ENCODE measurements at places on chromosomes 16 and 17.

DNA sequence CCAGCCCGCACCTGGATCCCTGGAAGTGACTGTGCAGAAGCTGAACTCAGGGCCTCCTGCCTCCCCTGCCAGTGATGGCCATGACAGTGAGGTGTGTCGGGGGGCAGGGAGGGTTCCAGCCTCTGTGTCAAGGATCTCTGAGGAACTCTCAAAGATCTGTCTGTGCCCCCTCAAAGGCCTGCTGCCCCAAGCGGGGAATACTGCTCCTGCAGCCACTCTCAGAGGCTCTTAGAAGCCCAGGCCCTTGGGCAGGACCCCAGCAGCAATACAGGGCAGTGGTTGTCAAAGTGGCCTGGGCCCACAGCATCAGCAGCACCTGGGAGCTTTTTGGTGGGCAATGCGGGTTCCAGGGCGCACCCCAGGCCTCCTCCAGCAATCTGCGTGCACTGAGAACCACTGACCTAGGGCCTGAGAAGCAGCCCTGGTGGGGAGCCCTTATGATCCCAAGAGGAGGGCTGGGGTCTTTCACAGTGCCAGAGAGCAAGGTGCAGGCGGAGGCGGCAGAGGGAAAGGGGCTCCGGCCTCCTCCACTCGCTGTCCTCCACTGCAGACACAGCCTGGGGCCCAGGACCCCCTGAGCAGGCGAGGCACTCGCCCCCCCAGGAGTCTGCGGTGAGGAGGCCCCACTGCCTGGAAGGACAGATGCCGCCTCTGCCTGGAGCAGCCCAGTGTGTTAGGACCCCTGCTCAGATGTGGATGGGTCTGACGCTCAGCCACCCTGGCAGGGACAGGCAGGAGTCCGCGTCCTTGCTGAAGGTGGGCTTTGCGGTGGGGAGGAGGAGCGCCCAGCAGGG is 42.1 kb downstream of the ENGASE start:
- no peak for DNase-seq

GRCh38 chr16:14310519-14310991 is 239.4 kb downstream of the MRTFB start:
- no peak for DNase-seq

GRCh38 chr17:79844869-79845600 is 5.8 kb upstream of the CBX4 start:
- no peak for DNase-seq

- DNase-seq: no peak
Observed at GRCh38 chr17:33243732-33244131, 49.4 kb downstream of the ASIC2 start.

DNA sequence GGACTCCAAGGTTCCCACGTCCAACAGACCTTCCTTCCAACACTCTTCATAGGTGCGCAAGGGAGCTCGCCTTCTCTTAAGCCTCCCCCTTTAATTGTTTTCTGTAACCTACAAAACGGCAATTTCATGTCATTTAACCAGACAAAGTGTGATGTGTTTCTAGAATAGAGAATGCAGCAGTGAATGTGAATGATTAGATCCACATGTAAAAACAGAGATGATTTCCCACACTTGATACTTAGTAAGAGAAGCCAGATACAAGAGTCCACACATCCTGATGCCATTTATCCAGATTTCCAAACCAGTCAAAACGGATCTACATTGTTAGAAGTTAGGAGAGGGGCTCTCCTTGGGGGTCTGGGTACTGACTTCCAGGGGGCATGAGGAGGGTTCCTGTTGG is 89.3 kb downstream of the IRF8 start:
- DNase-seq: no peak

DNA sequence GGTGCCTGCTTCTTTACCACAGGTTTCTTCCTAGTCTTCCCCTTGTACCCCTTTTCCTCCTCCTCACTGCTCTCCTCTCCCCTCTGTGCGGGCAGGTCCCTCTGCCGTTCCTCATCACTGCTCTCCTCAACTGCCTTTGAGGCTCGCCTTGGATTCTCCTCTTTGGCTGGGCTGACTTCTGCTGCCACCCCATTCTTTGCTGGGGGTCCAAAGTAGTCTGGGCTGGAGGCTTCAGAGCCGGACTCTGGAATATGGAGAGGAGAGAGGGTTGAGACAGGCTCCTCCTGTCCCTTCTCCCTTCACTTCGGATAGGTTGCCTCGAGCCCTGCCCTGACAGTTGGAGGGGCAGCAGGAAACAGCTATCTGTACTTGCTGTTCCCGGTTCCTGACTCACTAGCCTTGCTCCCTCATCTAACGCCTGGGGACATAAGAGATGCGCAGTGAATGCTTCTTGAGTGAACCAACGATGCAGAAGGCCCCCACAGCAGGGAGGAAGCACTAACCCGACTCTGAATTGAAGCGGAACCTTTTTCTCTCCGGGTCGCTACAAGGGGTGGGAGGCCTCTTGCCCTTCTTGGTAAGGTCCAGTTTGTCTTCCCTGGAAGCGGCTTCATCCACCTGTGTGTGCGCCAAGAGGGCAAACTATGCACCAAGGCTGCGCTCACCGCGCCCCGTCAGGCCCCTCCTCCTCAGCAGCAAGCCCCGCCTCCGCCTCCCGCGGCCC is 655 bp downstream of the HIRIP3 start:
- no peak for DNase-seq

DNA sequence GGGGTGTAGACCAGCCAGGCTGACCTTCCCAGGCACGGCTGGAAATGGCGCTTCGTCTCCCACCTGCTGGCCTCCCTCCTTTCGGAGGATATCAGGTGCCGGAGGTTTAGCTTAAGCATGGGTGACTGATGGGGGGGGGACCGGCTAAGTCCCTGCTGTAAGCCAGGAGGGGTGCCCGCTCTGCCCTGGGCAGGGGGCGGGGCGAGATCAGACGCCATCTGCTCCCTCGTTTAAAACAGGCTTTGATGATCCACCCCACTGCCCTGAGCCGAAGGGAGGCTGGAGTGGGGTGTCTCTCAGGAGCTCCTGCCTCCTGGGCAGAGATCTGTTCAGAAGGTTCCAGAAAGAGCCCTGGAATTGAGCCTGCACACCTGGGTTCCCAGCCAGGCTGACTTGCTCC is 26.0 kb downstream of the C16orf74 start:
- DNase-seq: no peak

DNA sequence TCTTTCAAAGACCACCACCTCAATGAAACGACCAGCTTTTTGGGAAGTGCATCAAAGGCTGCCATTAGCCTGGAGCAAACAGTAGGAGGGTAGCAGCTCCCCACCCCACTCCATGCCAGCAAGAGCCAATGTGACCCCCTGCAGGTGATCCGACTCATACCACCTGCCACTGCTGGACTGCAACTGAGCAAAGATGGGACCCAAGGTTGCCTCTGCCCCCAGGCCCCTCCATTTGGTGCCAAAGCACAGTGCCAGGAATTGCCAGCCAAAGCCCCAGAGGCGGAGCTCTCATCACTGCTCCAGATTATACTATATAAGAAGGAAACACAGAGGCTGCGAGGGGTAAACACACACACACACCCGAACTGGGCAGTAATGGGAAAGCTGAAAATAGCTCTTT is 8.3 kb downstream of the PITPNM3 start:
- no peak for DNase-seq
